ENCODE measurements at places on chromosomes 7 and 10. TPM values are rescaled to one million over a fixed set of nuclear protein-coding genes. Genes with fewer than 3 reads are reported as not detected.

The SFTPA1 gene
- not detected for total RNA-seq

The CNNM1 gene
- total RNA-seq = 0.50 TPM

The PTPRZ1 gene
- total RNA-seq = not detected

The PANK1 gene
- 4.8 TPM for total RNA-seq

The TSPAN33 gene
- total RNA-seq = 10.0 TPM

The GPR37 gene
- not detected for total RNA-seq

The NPY gene
- not detected for total RNA-seq

The NAT16 gene
- not detected for total RNA-seq

The COMTD1 gene
- 42.3 TPM for total RNA-seq
